ENCODE measurements at places on chromosomes 12 and 14. TPM values are rescaled to one million over a fixed set of nuclear protein-coding genes. Genes with fewer than 3 reads are reported as not detected.

DNA sequence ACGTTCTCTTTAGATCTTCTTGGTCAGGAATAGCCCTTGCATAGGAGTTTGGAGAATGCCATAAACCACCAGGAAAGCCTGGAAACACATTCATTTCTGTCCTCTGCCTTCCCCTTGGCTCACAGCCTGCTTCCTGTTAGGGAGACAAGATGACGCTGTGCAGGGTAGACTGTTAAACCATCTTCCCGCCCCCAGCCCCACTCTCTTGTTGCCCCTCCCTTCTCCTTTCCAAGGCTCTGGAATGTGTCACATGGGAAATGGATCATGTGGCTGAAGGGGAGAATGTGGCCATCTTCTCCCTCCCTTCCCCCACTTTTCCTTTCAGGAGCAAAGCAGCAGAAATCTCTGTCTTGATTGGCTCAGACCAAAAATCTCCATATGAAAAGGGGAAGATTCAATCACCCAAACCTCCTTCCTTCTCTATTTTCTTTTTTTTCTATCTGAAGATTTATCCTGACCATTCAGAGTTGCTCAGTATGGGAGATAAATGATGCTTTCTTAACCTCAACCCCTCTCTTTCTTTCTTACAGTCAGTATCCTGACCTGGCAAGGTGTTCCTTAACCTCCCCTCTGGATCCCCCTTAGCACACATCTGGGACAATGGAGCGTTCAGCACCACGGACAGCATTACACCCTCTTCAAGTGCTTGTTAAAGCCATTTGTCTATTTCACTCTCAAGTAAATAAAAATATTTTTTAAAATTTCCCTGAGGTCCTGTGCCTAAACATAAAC lies 11.4 kb downstream of the GPR19 start:
- peak overlapping the region; percentile 98 for H3K27ac ChIP-seq
- H3K4me1 ChIP-seq, result peaks cover 62% of the 10 kb centered on the region
- H3K4me3 ChIP-seq, result peak overlapping the region; percentile 98
- no peaks in the 10 kb centered on the region for H3K36me3 ChIP-seq
- no peaks in the 10 kb centered on the region for H3K27me3 ChIP-seq
- peak; percentile 70 for DNase-seq

- peaks cover 36% of the 10 kb centered on the region for H3K4me1 ChIP-seq
- peak overlapping the region; percentile 95 for H3K4me3 ChIP-seq
- H3K36me3 ChIP-seq, result no peaks in the 10 kb centered on the region
- peaks cover 11% of the 10 kb centered on the region for H3K27me3 ChIP-seq
Measured at GRCh38 chr14:23286902-23287479, 1.1 kb upstream of the HOMEZ start.

DNA sequence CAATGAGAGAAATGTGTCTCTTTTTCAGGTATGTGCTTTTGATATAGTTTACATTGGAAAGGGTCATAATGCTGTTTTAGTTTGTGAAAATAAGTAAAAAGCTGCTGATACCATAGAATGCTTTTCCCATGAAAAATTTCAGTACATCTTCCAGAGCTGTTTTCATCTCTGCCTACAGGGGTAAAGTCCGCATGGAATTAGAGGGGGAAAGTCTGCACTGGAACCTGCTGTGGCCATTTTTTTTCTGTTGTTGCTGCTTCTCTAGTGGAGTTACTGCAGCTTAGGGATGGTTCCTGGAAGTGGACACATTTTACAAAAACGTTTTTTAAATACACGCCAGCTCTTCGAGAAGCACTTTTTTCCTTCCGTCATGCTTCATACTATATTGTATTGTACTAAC lies 81.3 kb downstream of the VEZT start:
- no peak for DNase-seq
- H3K27ac ChIP-seq, result no peak overlapping the region
- no peak overlapping the region for H3K4me3 ChIP-seq
- peaks cover 12% of the 10 kb centered on the region for H3K36me3 ChIP-seq

GRCh38 chr12:123096182-123096581 lies 54.7 kb downstream of the PITPNM2 start:
- no peak overlapping the region for H3K4me3 ChIP-seq
- no peak for DNase-seq
- H3K36me3 ChIP-seq, result no peaks in the 10 kb centered on the region
- peaks cover 12% of the 10 kb centered on the region for H3K4me1 ChIP-seq
- no peak overlapping the region for H3K27ac ChIP-seq
- H3K27me3 ChIP-seq, result no peaks in the 10 kb centered on the region

GRCh38 chr14:61003571-61003970 lies 22.5 kb downstream of the SLC38A6 start:
- no peak overlapping the region for H3K27ac ChIP-seq
- no peak for DNase-seq
- no peaks in the 10 kb centered on the region for H3K27me3 ChIP-seq
- no peak overlapping the region for H3K4me3 ChIP-seq

DNA sequence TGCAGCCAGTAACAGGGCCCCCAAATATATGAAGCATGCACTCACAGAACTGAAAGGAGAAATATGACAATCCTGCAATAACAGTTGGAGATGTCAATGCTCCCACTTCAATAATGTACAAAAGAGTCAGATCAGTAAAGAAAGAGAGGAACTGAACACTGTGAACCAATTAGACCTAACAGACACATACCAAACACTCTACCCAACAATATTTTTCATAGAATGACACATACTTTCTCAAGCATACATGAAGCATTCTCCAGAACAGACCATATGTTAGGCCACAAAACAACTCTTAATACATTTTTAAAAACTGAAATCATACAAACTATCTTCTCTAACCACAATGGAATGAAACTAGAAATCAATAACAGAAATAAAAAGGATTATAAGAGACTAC lies 80.2 kb downstream of the ELK3 start:
- no peaks in the 10 kb centered on the region for H3K4me1 ChIP-seq
- no peaks in the 10 kb centered on the region for H3K27me3 ChIP-seq
- DNase-seq, result no peak

DNA sequence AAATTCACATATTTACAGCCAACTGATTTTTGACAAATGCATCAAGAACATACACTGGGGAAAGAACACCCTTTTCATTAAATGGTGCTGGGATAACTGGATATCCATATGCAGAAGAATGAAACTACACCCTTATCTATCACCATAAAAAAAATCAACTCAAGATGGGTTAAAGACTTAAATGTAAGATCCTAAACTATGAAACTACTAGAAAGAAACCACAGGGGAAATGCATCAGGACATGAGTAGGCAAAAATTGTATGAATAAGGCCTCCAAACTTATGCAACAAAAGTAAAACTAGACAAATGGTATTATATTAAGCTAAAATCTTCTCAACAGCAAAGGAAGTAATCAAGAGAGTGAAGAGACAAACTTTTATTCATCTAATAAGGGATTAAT lies 242.6 kb downstream of the CPNE8 start:
- no peaks in the 10 kb centered on the region for H3K4me1 ChIP-seq
- DNase-seq, result no peak
- H3K27me3 ChIP-seq, result no peaks in the 10 kb centered on the region
- peaks cover 18% of the 10 kb centered on the region for H3K36me3 ChIP-seq

DNA sequence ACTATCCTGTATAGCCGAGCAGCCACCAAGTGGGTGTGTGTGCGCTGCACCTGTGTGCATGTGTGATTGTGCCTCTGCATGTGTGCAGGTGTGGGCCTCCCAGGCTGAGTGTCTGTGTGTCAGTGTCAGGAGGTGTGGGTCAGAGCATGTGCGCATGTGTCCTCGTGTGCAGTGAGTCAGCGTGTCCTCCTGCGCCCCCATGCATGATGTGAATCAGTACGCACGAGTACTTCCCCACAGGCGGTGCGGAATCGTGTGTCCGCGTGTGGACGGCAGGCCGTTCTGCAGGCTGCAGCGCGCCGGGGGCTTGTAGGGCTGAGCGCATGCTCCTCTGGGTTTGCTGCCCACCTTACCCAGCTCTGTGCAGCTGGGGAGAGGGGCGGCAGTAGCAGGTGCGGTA lies 34.2 kb downstream of the DTX1 start:
- H3K27me3 ChIP-seq, result peaks cover 48% of the 10 kb centered on the region
- H3K36me3 ChIP-seq, result no peaks in the 10 kb centered on the region
- H3K4me3 ChIP-seq, result no peak overlapping the region

- no peaks in the 10 kb centered on the region for H3K36me3 ChIP-seq
- H3K4me3 ChIP-seq, result no peak overlapping the region
- DNase-seq, result no peak
- no peaks in the 10 kb centered on the region for H3K4me1 ChIP-seq
- peaks cover 47% of the 10 kb centered on the region for H3K27me3 ChIP-seq
- H3K27ac ChIP-seq, result no peak overlapping the region
Measured at GRCh38 chr12:113103756-113104450, 31.7 kb downstream of the RASAL1 start.

GRCh38 chr12:34287986-34288962 lies 266.0 kb downstream of the ALG10 start:
- no peaks in the 10 kb centered on the region for H3K27me3 ChIP-seq
- no peaks in the 10 kb centered on the region for H3K4me1 ChIP-seq
- H3K36me3 ChIP-seq, result peaks cover 3% of the 10 kb centered on the region
- H3K27ac ChIP-seq, result no peak overlapping the region

GRCh38 chr14:98345161-98345560 lies 926.8 kb downstream of the BCL11B start:
- H3K27me3 ChIP-seq, result no peaks in the 10 kb centered on the region
- no peak overlapping the region for H3K4me3 ChIP-seq
- no peaks in the 10 kb centered on the region for H3K36me3 ChIP-seq
- H3K27ac ChIP-seq, result no peak overlapping the region
- DNase-seq, result no peak
- H3K4me1 ChIP-seq, result peaks cover 46% of the 10 kb centered on the region

- H3K4me3 ChIP-seq, result peak overlapping the region; percentile 84
- no peak for DNase-seq
- H3K27me3 ChIP-seq, result peaks cover 45% of the 10 kb centered on the region
- peaks cover 32% of the 10 kb centered on the region for H3K4me1 ChIP-seq
Measured at GRCh38 chr12:131855521-131856142, 27.4 kb downstream of the MMP17 start.

GRCh38 chr14:76697246-76697905 lies 63.9 kb upstream of the VASH1 start:
- H3K4me1 ChIP-seq, result no peaks in the 10 kb centered on the region
- H3K36me3 ChIP-seq, result no peaks in the 10 kb centered on the region
- H3K27ac ChIP-seq, result no peak overlapping the region

DNA sequence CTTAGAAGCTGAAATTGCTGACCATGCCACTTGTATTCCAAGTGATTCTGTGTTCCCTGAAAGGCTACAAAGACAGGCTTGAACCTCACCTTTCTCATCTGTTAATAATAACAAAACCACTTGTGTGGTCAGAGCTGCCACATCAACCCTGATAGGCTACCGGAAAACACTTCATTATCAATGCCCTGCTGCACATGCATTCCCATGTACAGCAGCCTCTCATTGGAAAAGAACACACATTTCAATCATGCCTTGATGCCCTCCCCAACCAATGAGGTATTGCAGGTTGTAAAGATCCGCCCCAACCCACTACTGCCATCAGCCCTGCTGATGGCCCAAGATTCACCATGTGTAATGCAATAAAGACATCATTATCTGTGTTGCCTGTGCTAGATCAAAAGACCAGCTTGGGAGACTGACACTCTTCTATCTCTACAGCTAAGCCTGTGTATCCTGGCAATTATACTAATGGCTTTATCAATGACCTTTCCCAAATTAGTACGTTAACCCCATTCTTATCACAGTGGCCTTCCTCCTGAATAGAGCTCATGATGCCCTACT lies 2.8 kb downstream of the GPR19 start:
- DNase-seq, result no peak
- peaks cover 14% of the 10 kb centered on the region for H3K27me3 ChIP-seq
- H3K4me1 ChIP-seq, result peaks cover 15% of the 10 kb centered on the region
- H3K4me3 ChIP-seq, result peak overlapping the region; percentile 22
- H3K36me3 ChIP-seq, result no peaks in the 10 kb centered on the region

- no peak overlapping the region for H3K4me3 ChIP-seq
- H3K27ac ChIP-seq, result no peak overlapping the region
- H3K4me1 ChIP-seq, result peaks cover 14% of the 10 kb centered on the region
- DNase-seq, result no peak
- no peaks in the 10 kb centered on the region for H3K27me3 ChIP-seq
- H3K36me3 ChIP-seq, result peaks cover 2% of the 10 kb centered on the region
Measured at GRCh38 chr14:31449971-31450610, 7.2 kb downstream of the DTD2 start.

GRCh38 chr14:77097006-77097699 lies 905 bp upstream of the CIPC start:
- peak overlapping the region; percentile 76 for H3K27ac ChIP-seq
- H3K36me3 ChIP-seq, result no peaks in the 10 kb centered on the region
- peak overlapping the region; percentile 84 for H3K4me3 ChIP-seq
- DNase-seq, result no peak

DNA sequence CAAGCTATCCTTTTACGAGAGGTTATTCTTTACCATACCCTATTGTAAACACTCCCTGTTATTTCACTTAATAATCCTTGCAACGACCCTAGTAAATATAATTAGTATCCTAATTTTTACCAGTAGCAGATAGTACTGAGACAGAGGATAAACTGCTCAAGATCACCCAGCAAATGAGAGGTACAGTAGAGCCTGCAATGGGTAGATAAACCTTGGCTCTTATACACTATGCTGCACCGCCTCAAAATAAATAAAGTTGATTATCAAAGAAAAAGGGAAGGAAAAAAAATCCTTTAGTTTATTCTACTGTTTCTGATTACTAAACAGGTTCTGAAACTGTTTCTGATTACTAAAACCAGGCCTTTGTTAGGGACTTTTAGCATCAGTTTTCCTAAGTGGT lies 22.5 kb downstream of the YBX3 start:
- H3K27me3 ChIP-seq, result no peaks in the 10 kb centered on the region
- peaks cover 14% of the 10 kb centered on the region for H3K36me3 ChIP-seq
- no peak for DNase-seq
- H3K27ac ChIP-seq, result no peak overlapping the region
- no peak overlapping the region for H3K4me3 ChIP-seq

DNA sequence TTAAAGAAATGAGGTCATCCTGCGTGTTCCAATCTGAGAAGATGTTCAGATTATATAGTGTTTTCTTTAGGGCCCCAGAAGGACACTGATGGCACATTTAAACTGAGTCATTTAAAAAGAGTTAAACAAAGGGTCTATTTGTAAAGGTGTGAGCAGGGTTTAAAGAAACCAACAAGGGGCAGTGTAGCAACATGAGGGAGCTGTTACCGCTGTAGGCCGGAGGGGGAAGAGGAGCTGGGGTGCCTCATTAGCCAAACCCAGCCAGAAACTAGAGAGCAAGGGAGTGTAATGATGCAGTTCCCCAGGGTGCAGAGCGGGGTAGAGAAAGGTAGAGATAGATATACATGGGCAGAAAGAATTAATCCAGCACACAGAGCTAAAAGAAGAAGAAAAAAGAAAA lies 160.4 kb downstream of the TBX5 start:
- DNase-seq, result no peak
- no peak overlapping the region for H3K4me3 ChIP-seq
- peaks cover 60% of the 10 kb centered on the region for H3K27me3 ChIP-seq
- H3K4me1 ChIP-seq, result no peaks in the 10 kb centered on the region
- H3K27ac ChIP-seq, result no peak overlapping the region

- no peaks in the 10 kb centered on the region for H3K27me3 ChIP-seq
- H3K4me1 ChIP-seq, result peaks cover 8% of the 10 kb centered on the region
- H3K36me3 ChIP-seq, result peaks cover 12% of the 10 kb centered on the region
- H3K4me3 ChIP-seq, result no peak overlapping the region
- H3K27ac ChIP-seq, result no peak overlapping the region
Measured at GRCh38 chr14:37559386-37559785, 35.7 kb downstream of the FOXA1 start.

- DNase-seq, result no peak
- H3K4me1 ChIP-seq, result no peaks in the 10 kb centered on the region
- H3K27me3 ChIP-seq, result no peaks in the 10 kb centered on the region
- H3K27ac ChIP-seq, result no peak overlapping the region
Measured at GRCh38 chr12:123289911-123290310, 18.3 kb upstream of the CDK2AP1 start.

- H3K27me3 ChIP-seq, result no peaks in the 10 kb centered on the region
- H3K4me1 ChIP-seq, result no peaks in the 10 kb centered on the region
- no peaks in the 10 kb centered on the region for H3K36me3 ChIP-seq
Measured at GRCh38 chr12:81705586-81705985, 53.6 kb downstream of the PPFIA2 start.

The C12orf54 gene
- not detected for total RNA-seq

The POTEG gene
- total RNA-seq, result not detected

The GALNT8 gene
- 7.9 TPM for total RNA-seq

The CARMIL3 gene
- total RNA-seq, result 9.4 TPM

The KITLG gene
- 6.2 TPM for total RNA-seq

The IGFBP6 gene
- total RNA-seq, result 0.73 TPM
